ENCODE measurements at places on chromosomes 16 and 17.
A peak's percentile ranks its signal among the peaks of the same experiment; 100 is the strongest.

DNA sequence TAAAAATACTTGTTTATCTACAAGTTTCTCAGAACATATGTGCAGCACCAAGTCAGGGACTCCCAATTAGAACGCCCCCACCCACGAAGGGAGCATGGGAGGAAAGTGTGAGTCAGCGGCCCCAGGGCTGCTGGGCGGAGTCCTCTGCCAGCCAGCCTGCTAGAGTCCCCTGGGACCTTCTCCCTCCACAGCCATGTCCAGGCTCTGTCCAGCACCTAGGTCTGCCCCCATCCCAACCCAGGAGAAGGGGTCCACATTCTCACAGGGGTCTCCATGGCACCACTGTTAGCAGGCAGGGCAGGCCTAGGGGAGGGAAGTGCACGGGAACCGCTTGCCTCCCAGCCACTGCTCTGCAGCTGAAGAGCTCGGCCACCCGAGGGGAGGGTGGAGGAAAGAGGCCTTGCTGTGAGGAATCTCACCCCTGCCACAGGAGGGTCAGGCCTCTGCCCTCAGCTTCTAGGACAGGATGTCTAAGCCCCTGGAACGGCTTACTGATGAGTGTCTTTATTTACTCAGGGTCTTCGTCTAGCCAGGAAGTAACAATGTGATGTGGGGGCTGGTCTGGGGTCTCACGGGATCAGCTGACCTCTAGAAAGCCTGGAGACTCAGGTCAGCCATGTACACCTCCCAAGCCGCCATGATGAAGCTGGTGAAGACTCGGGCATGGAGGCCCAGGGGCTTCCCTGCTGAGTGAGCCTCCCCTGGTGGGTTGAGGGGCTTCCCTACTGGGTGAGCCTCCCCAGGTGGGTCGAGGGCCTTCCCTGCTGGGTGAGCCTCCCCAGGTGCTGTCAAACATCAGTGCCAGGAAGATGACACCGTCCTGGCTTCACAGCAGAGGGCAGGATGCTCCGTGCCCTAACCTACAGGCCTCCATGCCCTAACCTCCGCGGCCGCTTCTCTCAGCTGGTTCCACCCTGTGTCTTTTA lies 190.3 kb downstream of the RBFOX3 start:
- DNase-seq: no peak

- DNase-seq: no peak
Measured at GRCh38 chr17:78417531-78417909, 39.1 kb downstream of the PGS1 start.

GRCh38 chr16:20610892-20611349 lies 34.8 kb upstream of the ACSM2B start:
- no peak for DNase-seq

DNA sequence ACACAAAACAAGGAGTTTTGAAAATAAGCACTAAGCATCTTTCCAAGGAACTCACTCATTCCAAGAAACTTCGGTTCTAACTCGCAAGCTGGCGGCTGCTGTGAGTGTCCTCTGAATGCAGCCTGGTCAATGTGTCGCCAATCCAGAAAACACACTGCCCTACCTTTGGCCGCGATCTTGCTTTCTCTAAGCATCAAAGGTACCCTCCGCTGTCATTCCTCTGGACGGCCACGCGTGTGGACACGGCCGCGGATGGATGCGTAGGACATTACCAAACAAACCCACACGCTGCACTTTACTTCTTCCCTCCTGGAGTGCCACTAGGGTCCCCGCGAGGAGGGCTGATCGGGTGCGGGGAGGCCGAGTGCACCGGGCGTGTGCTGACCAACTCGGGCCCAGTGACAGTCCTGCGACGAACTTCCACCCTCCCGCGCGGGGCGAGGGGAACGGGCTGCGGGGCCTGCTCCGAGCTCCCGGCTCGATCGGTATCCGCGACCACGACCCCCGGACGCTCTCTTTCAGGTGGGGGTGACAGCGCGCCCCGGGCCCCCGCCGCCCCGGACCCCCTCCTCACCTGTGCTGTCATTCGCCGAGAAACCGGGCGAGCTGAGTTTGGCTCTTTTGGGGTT lies 1.1 kb downstream of the CREBBP start:
- no peak for DNase-seq

DNA sequence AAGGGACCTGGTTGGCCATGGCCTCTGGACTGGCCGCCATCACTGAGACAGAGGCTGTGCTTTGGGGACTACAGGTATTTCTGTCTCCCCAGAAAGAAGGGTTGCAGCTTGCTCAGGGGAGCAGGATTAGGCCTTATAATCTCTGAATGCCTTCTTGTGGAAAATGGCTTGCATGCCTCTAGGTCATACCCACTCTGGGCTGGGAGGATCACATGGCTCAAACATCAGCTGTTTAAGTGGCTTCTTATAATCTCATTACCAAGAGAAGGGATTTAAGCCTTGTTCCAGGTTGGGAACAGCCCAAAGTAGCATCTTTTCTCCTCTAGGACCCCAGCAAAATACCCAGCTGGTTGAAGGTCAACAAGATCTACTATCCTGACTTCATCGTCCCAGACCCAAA lies 19.1 kb downstream of the LIG3 start:
- no peak for DNase-seq

DNA sequence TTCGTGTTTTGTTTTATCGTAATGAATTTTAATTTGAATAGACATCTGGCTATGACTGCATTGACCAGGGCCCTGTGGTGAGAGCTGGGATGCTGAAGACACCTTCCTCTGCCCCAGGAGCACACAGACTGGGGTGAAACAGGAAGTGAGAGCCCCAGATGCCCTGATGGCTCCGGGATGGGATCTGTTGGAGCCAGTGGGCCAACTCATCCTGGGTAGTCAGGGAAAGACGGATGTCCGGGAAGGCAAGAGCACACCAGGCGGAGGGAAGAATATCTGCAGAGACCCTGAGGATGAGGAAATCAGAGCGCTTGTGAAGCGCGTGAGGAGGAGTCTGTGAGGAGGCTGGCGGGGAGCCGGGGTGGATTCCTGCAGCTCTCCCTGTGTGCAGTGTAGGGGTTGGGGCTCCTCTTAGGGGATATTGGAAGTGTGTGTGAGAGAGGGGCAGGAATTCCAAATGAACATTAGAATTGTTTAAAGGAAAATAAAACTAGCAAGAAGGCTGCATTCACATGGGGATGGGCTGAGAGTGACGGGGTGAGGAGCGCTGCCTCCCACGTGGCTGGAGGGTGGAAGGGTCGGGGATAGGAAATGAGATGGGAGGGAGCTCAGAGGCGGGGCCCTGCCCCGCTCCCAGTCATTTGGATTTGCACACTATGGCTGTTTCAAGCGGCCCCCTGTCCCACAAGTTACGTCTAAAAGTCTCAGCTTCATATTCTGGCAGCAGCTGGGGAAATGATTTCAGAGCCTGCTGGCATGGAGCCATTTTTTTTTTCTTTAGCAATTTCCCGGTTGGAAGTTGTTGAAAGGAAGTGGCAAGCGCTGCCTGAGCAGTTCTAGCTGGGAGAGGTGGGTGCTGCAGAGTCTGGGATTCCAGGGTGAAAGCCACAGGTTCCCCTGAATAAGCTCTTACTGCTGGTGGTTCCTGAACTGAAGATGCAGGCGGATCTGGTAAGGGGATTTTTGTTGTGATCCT lies 71.2 kb upstream of the LGALS9 start:
- no peak for DNase-seq

DNA sequence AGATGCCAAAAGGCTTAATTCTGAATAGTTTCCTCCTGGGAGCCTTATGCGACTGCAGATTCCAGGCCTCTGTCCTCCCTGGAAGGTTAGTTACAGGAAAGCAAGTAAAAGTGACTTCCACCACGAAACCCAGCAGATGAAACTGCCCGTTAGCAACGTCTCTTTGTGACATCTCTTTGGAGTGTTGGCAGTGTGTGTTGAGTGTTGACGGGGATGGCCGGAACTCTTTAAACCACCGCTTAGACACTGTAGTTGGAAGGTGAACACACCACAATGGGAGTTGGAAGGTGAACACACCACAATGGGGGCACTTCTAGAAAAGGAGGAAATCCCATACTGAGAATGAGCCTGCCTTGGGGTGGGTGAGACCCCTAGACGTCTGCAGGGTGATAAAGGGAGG lies 858 bp downstream of the SKAP1 start:
- DNase-seq: peak; percentile 49

DNA sequence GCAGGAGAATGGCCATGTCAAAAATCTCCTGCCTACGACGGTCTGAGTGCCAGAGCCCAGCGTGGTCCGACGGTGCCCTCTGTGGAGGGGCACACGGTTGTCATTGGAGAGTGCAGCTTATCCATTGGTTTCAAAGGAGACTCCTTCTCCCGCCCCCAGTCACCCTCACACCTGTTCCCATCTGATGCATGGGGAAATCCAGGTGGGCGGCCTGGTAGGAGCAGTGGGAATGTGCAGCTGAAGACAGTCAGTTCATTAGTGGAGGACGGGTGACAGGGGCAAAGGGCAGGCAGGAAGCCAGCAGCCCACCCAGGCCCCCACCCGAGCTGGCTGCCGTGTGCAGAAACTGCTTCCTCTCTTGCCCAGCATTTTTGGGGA lies 162.3 kb downstream of the IRF8 start:
- no peak for DNase-seq

- DNase-seq: no peak
Measured at GRCh38 chr17:81648013-81648706, 8.2 kb downstream of the PDE6G start.

- DNase-seq: peak; percentile 22
Measured at GRCh38 chr16:24700549-24701392, 28.7 kb upstream of the TNRC6A start.

GRCh38 chr17:78908426-78908825 lies 5.4 kb upstream of the CEP295NL start:
- no peak for DNase-seq

DNA sequence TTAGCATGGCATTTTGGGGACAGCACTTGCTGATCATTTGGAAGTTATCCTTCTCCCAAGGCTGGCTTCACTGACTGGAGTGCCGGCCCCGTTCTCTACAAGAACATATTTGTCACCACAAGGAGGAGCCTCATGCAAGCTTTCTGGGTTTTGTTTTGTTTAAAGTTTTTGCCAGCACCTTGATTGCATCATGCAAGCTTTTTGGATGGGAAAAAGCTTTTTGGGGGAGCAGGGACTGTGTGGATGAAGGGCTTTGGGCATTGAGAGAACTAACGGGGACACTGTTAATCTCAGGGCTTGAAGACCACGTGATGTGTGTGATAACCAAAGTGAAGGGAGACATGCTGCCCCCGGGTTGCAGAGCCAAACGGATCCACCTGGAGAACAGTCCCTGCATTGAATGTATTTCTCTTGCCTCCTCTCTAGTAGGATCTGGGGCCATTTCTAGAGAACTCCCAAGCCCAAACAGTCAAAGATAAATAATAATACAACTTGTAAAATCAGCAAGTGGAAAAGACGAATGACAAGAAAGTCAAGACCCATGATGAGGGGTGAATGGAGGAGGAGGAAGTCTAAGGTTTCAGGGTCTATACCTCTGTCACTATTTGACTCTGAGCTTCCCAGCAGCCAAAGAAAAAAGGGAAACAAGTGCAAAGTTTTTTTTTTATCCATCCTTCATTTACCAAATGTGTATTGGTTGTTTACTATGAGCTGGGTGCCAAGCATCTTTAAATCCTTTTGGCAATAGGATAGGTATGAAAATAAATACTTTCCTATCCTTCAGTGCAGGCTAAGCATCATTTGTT lies 17.2 kb downstream of the TMEM114 start:
- DNase-seq: peak; percentile 37

GRCh38 chr16:23145608-23146007 lies 3.6 kb downstream of the USP31 start:
- DNase-seq: no peak

- DNase-seq: no peak
Measured at GRCh38 chr17:68197091-68197996, 50.5 kb upstream of the AMZ2 start.

DNA sequence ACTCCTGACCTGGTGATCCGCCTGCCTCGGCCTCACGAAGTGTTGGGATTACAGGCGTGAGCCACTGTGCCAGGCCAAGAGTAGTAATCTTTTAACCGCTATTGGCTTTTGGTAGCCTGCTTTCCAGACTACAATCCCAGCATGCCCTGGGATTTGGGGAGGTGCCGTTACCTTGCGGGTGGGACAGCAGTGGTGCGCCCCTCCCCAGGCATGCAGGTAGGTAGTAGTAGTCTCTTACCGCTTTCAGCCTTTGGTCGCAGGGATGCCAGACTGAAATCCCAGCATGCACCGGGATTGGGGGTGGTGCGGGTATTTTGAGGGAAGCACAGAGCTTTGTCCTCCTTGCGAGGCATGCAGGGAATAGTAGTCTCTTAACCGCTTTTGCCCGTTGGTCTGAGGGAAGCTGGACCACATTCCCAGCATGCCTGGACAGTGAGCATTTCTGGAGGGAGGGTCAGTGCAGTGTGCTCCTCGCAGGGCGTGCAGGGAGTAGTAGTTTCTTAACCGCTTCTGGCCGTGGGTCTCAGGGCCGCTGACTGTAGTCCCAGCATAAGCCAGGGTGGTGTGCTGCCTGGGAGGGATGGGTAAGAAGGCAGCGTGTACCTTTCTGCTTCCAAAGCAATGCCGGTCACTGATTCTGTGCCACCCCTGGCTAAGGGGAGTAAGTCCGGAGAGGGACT lies 1686.8 kb downstream of the TP53TG3F start:
- no peak for DNase-seq

- DNase-seq: no peak
Measured at GRCh38 chr16:16021646-16021987, 72.2 kb downstream of the ABCC1 start.

DNA sequence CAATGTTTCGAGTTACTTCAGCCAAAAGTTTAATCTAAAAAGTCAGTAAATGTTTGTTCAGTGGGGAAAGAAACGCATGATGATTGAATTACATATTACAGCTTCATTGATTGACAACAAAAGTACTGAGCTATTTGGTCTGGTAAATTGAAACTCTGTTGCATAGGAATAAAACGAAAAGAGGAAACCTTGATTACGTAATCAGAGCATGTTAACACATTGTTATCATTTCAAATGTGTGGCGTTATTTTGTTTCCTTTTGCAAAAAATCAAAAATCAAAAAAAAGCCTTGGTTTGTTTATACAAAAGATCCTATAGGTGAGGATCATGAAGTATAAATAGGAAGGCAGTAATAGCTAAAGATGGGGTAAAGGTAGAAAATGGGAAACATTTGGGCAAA lies 19.5 kb upstream of the CA10 start:
- DNase-seq: no peak

DNA sequence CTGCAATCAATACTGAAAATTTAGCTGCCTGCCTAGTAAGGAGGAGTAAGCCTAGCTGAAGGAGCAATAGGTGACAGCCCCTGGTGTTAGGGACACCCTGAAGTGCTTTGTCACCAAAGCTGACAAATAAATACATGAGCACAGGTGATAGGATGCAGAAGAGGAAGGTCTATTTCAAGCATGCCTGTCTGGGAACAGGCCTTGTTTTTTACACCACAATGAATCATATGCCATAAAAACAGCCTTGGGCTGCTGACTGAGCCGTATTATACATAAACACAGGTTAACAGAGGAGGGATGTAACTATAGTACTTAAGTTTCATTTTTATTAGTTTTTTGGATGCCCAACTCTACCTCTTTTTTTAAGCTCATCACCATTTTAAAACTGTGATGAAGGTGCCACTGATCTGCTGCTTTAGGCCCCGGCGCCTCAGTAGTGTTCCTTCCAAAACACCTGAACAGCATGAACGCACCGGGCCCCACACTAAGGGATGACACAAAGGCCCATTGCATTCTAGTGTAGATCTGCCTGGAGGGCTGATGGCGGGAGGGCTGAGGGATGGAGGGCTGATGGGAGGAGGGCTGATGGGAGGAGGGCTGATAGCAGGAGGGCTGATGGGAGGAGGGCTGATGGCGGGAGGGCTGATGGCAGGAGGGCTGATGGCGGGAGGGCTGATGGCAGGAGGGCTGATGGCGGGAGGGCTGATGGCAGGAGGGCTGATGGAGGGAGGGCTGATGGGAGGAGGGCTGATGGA lies 150.3 kb downstream of the AATF start:
- no peak for DNase-seq
